Stimulated activated CD8-positive, alpha-beta memory T cell treated with anti-CD3 and anti-CD28 coated beads, Interleukin-15, amount 100 ng/mL, for 1 hour (primary cell): ENCODE measurements at places on chromosomes 3 and 15.

- no peak for DNase-seq
Observed at GRCh38 chr3:178440043-178440442, 96.2 kb upstream of the KCNMB2 start.

DNA sequence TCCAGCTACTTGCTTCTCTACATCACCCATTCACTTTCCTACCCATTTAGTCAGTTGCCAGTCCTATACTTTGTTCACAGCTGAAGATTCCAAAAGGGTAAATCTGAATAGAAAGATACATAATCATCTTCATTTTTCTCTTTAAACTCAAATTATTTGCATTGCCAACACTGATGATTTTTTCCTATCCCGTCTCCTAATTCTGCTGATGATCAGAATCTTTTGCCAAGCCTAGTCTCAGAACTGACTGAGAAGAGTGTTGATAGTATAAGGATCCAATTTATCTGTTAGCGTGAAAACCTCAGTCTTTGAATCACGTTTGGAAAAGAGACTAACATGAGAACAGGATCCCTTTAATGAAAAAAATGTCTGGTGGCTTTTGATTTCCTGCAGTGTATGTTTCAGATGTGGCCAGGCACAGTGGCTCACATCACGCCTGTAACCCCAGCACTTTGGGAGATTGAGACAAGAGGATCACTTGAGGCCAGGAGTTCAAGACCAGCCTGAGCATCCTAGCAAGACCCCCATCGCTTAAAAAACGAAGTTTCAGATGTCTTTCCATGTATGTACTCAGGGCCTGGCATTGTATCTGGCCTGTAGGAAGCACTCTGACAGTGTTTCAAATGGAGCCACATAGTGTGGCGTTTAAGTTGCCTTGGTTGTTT lies 169.4 kb downstream of the KLHL25 start:
- DNase-seq = no peak

DNA sequence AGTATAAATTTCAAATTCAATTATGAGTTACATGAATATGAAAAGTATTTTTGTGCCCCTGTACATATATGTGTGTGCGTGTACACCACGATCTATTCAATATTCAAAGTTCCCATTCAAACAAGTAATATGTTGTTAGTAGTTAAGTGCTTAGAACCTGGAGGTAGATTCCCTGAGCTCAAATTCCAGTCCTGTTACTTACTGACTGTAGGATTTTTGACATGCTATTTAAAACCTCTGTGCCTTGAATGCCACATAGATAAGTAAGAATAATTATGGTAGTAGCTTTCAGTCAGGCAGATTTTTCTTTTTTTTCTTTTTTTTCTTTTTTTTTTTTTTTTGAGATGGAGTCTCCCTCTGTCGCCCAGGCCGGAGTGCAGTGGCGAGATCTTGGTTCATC lies 53.3 kb upstream of the CMSS1 start:
- no peak for DNase-seq

GRCh38 chr15:73856458-73857192 lies 16.7 kb upstream of the TBC1D21 start:
- DNase-seq = no peak

- no peak for DNase-seq
Observed at GRCh38 chr3:9501226-9501625, 52.4 kb downstream of the LHFPL4 start.

- no peak for DNase-seq
Observed at GRCh38 chr15:33055962-33056361, 138.6 kb downstream of the FMN1 start.

DNA sequence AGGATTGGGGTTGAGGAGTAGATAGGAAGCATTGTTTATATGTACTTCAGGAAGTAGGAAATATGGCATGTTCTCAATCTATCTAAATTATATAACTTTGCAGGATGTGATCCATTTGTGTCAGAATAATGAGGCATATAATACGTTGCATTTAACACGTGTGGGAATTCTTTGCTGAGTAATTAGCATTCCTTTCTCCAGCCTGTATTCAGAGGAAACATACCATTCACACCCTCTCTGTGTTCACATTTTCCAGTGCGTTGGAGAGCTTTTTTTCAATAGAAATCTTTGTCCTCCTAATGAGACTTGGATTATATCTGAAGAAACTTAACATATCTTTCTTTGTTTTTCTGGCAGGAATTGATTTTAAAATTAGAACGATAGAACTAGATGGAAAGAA lies 33.0 kb upstream of the APH1B start:
- no peak for DNase-seq

DNA sequence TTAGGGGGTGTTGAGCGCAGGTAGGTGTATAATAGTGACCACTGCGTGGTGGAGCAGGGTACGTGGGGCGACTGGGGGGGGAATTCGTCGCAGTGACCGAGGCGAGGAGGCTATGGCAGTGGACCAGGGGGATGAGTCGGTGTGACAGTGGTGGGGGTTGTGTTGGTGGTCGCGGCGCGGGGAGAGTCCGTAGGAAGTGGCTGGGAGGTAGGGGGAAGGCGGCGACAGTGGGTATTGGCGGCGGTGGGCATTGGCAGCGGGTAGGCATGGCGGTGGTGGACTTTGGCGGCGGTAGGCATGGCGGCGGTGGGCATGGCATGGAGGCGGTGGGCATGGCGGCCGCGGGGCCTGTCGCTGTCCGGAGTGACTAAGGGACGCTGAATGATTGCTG lies 739 bp downstream of the SNRPN start:
- no peak for DNase-seq

GRCh38 chr3:182258538-182259177 lies 534.6 kb upstream of the ATP11B start:
- DNase-seq = no peak

- DNase-seq = no peak
Observed at GRCh38 chr15:63719281-63719680, 114.5 kb downstream of the HERC1 start.

- DNase-seq = no peak
Observed at GRCh38 chr3:152466784-152467183, 198.1 kb downstream of the MBNL1 start.

- no peak for DNase-seq
Observed at GRCh38 chr3:905217-905616, 187.6 kb upstream of the CNTN6 start.

DNA sequence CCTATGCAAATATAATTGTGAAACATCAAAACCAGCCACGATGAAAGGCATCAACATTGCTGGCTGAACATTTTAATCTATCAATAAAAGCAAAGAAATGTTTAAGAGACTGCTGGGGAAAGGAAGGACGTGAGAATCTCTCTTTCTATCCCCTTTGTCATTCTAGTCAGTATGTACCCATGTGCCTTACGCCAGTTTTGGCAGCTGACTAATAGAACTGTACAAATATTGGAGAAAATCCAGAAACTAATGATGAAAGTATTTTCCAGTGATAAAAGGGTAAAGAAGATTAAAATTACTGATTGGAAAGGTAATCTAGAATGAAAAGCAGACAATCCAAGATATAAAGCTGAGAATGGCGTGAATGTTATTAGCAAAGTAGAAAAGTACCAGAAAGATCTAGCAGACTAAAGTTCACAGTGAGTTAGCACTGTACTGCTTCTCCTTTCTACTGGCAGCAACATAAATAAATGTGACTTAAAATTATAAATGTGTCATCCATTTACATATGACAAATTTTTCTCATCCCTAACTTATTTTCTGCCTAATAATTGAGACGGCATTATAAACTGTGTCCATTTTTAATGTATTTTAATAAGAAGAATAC lies 401.9 kb upstream of the CNTN4 start:
- DNase-seq = no peak

GRCh38 chr15:27065785-27066184 lies 94.8 kb downstream of the GABRG3 start:
- DNase-seq = no peak

GRCh38 chr15:89138999-89139612 lies 50.9 kb downstream of the ABHD2 start:
- DNase-seq = no peak

- DNase-seq = no peak
Observed at GRCh38 chr15:98764291-98764690, 116.0 kb downstream of the IGF1R start.

DNA sequence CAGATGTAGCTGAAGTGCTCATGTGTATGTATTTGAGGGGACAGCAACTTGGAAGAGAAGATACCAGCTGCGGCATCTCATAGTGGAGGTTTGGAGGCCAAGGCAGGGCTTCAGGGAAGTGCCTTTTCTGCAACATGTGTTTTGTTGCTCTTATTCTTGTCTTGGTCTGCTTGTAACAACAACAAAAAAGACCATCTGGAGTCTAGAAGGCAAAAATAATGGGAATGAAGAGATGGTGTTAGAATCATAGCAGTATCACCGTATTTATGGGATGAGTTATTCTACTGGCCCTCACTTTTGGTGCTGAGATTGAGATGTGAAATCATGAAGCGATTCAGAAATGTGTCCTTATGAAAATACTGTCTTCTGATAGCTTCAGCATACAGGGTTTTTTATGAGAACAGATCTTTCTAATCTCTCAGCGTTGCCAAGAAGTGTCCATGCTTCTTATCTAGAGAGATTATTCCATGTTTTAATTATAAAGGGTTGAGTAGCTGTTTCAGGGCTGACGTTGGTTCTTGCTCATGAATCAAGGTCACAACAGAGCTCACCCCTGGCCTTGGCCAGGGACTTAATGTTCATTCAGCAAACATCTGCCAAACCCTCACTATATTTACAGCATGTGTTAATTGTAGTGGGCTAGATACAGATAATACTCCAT lies 58.0 kb downstream of the ITPR1 start:
- DNase-seq = no peak

GRCh38 chr15:22903427-22903826 lies 65.0 kb downstream of the NIPA2 start:
- DNase-seq = no peak
